SHP77 treated with DMSO at 0.1 percent for 48 hours (cell line): ENCODE measurements at places on chromosomes 12 and 14.

GRCh38 chr14:38125481-38126037, 82.1 kb upstream of the SSTR1 start:
- no peak for DNase-seq

DNA sequence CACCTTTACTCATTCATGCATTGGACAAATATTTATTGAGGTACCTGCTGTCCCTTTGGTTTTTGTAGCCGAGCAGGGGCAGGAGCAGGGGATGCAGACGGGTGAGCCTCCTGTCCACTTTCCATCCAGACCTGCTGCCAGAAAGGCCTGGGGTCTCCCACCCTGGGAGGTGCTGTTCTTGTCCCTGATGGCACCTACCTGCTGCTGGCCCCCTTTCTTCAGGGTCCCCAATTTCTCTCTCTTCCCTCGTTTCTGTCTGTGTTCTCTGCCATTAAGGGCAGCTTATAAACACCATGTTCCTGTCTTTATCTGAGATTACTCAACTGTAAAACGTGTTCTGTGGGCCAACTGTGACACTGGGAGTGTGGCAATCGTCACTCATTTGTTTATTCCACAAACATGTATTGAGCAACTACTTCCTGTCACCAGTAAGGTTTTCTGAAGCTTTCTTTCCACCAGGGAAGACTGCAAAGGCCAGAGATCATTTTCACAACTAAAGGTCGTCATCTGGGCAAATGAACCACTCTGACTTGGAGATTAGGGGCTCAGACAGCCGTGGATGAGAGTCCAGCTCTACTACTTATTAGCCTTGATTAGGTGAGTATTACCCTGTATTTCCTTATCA, at the start of gene HAL:
Gene HAL, minus strand, starts transcription at position 311 of the 625 bp plus-strand sequence. CDS start 434 bp downstream, outside the sequence.
- DNase-seq: no peak

DNA sequence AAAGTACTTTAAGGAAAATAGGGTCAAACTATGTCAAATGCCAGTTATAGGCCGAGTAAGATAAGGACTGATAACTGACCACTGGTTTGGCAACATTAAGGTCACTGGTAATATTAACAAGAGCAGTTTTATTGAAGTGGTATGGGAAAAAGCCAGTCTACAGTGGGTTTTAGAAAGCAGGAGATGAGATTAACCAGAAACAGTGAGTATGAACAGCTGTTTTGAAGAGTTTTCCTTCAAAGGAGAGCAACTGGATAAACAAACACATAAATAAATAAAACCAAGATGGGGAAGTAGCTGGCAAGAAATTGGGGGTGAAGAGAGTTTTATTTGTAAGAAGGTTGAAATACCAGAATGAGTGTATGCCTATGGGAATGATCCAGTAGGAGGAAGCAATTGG, 30.3 kb downstream of the KITLG start:
- no peak for DNase-seq

DNA sequence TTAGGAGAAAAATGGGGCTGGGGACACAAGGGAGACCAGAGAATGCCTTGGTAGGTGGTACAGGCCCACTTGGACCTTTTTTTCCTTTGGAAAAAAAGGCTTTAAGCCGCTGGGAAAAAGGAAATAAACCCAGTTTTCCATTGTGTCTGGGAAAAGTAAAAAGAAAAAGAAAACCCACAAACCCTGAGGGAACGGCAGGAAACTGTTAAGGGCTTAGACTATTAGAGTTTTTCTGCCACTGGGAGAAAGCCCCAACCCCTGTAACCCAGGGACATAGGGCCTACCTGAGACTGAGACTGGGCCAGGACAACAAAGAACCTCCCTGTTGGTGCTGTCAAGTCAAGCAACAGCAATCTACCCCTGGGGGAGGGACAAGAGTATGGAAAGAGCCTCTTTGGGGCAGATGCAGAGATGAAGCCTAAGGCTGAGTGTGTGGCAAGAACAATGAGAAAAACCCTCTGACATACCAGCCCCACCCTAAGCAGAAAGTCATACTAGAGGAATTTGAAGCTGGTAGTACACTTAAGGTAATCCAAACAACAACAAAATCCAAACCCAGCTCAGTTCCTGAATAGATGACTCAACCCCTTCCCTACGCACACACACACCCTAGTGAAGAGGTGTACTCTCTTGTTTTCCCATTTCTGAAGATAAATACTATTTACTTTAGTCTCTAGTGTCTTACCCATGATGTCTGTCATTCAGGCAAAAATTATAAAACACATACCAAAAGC, 22.8 kb downstream of the ATF1 start:
- no peak for DNase-seq

GRCh38 chr12:12294215-12295005, 27.6 kb upstream of the LRP6 start:
- no peak for DNase-seq

DNA sequence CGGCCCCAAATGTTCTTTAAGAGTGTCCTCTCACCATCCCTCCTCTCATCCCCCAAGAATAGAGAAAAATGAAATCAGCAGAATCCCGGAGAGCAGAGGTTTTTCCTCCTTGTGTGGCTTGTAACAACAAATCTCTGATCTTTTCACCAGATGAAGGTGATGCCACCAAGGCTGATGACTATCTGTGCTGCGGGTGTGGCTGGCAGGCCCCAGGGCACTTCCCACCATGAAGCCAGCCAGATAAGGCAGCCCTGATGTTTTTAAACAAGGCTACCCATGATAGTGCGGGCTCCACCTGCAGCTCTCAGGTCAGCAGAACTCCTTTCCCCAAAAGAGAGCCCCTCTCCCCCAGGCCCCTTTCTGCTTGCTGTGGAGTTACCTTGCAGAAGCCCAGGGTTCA, 58.0 kb upstream of the PARP11 start:
- no peak for DNase-seq

- no peak for DNase-seq
Measured at GRCh38 chr12:52805739-52806138, 8.2 kb downstream of the KRT4 start.

GRCh38 chr12:72836194-72836593, 564.0 kb downstream of the TRHDE start:
- DNase-seq: no peak
